Body of pancreas (tissue), 4 donors: ENCODE measurements at places on chromosomes 6 and 20. TPM values are rescaled to one million over a fixed set of nuclear protein-coding genes. Genes with fewer than 3 reads are reported as not detected.

Gene FAM8A1
- total RNA-seq: 15.5 TPM

GRCh38 chr6:82022614-82023129 is 224.9 kb downstream of the IBTK start:
- no peak for DNase-seq
- no peaks in the 10 kb centered on the region for H3K27me3 ChIP-seq
- H3K4me3 ChIP-seq: no peak overlapping the region
- H3K27ac ChIP-seq: no peak overlapping the region

Gene OR2H1
- not detected for total RNA-seq

GRCh38 chr6:127513425-127513824 is 5.7 kb downstream of the MTCL3 start:
- peaks cover 27% of the 10 kb centered on the region for H3K4me1 ChIP-seq
- no peak for DNase-seq

DNA sequence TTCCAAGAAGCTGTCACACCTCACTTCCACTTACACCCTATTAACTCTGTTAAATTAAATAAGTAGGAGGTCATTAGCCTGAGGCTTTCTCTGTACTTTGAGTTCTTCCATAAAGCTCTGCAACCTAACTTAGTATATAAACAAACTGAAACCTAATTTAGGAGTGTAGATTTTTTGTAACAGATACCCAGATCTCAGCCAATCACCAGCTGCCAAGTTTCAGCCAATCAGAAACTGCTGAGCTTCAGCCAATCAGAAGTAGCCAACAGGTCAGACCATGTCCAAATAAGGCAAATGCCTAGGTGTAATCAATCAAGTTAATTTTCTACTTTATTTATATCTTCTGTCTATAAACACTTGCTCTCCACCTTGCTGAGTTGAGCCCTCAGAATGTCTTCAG is 142.7 kb upstream of the SULF2 start:
- H3K27me3 ChIP-seq: peaks cover 8% of the 10 kb centered on the region
- no peaks in the 10 kb centered on the region for H3K4me1 ChIP-seq
- H3K4me3 ChIP-seq: no peak overlapping the region
- no peak overlapping the region for H3K27ac ChIP-seq
- no peaks in the 10 kb centered on the region for H3K36me3 ChIP-seq

Gene CDH22
- total RNA-seq: 1.3 TPM

- no peak for DNase-seq
- H3K27me3 ChIP-seq: no peaks in the 10 kb centered on the region
- no peak overlapping the region for H3K4me3 ChIP-seq
These were observed 151.6 kb downstream of the SASH1 start for GRCh38 chr6:148494226-148494625.

DNA sequence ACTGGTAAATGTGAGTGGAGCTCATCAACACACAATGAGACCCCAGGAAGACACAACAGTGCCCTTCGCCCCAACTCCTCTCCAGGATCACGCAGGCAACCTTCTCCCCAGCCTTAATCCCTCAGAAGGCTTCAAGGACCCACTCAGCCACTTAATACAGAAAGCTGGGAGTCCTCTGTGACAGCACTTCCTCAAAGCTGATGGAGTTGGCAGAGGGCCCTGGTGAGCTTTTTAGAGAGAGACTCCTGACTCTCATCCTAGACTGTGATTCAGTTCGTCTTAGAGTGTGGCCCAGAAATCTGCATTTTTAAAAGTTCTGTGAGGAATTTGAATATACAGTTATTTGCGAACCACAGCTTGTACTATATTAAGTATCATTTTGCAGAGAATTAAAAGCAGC is 187.7 kb downstream of the UST start:
- no peaks in the 10 kb centered on the region for H3K36me3 ChIP-seq
- DNase-seq: peak; percentile 30
- no peak overlapping the region for H3K27ac ChIP-seq
- H3K27me3 ChIP-seq: no peaks in the 10 kb centered on the region

Gene BPIFB4
- not detected for total RNA-seq

GRCh38 chr6:146871611-146872425 is 273.0 kb downstream of the ADGB start:
- H3K27me3 ChIP-seq: no peaks in the 10 kb centered on the region
- no peak overlapping the region for H3K4me3 ChIP-seq
- H3K4me1 ChIP-seq: peaks cover 20% of the 10 kb centered on the region

DNA sequence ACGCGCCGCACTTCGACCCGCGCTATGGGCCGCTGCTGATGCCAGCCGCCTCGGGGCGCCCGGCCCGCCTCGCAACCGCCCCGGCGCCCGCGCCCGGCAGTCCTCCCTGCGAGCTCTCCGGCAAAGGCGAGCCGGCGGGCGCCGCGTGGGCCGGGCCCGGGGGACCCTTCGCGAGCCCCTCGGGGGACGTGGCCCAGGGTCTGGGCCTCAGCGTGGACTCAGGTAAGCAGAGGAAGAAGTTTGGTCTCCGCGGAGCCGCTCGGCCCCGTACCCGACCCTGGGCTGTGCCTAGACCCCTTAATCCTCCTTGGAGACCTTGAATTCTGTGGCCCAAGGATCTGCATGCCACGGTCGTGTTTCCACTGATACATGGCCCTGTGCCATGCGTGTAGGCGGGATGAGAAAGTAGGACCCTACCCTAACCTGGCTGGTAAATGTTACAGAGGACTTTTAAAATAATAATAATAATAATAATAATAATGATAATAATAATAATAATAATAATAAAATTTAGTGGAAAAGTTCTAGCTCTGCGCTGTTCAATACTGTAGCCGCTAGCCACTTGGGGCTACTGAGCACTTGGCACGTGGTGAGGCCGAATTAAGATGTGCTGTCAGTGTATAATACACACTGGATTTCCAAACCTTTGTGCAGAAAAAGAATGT is 5.6 kb downstream of the VGLL2 start:
- H3K27ac ChIP-seq: no peak overlapping the region
- H3K36me3 ChIP-seq: no peaks in the 10 kb centered on the region
- DNase-seq: no peak
- H3K4me1 ChIP-seq: peaks cover 19% of the 10 kb centered on the region

Gene SPATA2
- 3.9 TPM for total RNA-seq

- no peak overlapping the region for H3K4me3 ChIP-seq
- no peaks in the 10 kb centered on the region for H3K27me3 ChIP-seq
- H3K36me3 ChIP-seq: no peaks in the 10 kb centered on the region
These were observed 2.9 kb downstream of the C6orf141 start for GRCh38 chr6:49553384-49553783.

GRCh38 chr20:46811224-46812084 is 83.2 kb upstream of the EYA2 start:
- no peak for DNase-seq
- H3K4me1 ChIP-seq: no peaks in the 10 kb centered on the region
- peaks cover 4% of the 10 kb centered on the region for H3K27me3 ChIP-seq

Gene VSX1
- total RNA-seq: 0.66 TPM

- H3K27ac ChIP-seq: no peak overlapping the region
- no peak overlapping the region for H3K4me3 ChIP-seq
- H3K4me1 ChIP-seq: no peaks in the 10 kb centered on the region
- no peaks in the 10 kb centered on the region for H3K27me3 ChIP-seq
These were observed 400.3 kb downstream of the TFAP2A start for GRCh38 chr6:10014557-10014956.

GRCh38 chr20:18527836-18528235 is 20.1 kb downstream of the SEC23B start:
- H3K36me3 ChIP-seq: peaks cover 62% of the 10 kb centered on the region
- no peak for DNase-seq
- no peaks in the 10 kb centered on the region for H3K27me3 ChIP-seq
- no peak overlapping the region for H3K27ac ChIP-seq

GRCh38 chr6:43890197-43891062 is 120.4 kb downstream of the VEGFA start:
- H3K36me3 ChIP-seq: no peaks in the 10 kb centered on the region
- no peaks in the 10 kb centered on the region for H3K27me3 ChIP-seq
- no peak overlapping the region for H3K27ac ChIP-seq
- peaks cover 15% of the 10 kb centered on the region for H3K4me1 ChIP-seq
- H3K4me3 ChIP-seq: no peak overlapping the region

Gene EPHA7
- 0.33 TPM for total RNA-seq

GRCh38 chr6:3013486-3013885 is 13.8 kb downstream of the NQO2 start:
- no peaks in the 10 kb centered on the region for H3K4me1 ChIP-seq
- H3K27ac ChIP-seq: no peak overlapping the region
- DNase-seq: no peak

Gene CAGE1
- total RNA-seq: 0.26 TPM

DNA sequence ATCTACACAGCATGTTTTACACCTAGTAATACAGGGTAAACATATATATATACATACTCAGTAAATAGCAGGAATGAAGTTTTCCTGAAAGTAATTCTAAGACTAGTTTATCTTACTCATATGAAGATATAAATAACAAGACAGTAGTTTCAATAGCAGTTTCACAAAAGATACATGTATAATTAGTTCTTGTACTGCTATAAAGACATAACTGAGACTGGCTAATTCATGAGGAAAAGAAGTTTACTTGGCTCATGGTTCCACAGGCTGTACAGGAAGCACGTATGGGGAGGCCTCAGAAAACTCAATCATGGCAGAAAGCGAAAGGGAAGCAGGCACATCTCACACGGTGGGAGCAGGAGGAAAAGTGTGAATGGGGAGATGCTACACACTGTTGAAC is 16.9 kb downstream of the RARS2 start:
- no peak overlapping the region for H3K27ac ChIP-seq
- H3K36me3 ChIP-seq: no peaks in the 10 kb centered on the region
- no peaks in the 10 kb centered on the region for H3K27me3 ChIP-seq
- H3K4me1 ChIP-seq: peaks cover 6% of the 10 kb centered on the region
- no peak for DNase-seq
- no peak overlapping the region for H3K4me3 ChIP-seq

DNA sequence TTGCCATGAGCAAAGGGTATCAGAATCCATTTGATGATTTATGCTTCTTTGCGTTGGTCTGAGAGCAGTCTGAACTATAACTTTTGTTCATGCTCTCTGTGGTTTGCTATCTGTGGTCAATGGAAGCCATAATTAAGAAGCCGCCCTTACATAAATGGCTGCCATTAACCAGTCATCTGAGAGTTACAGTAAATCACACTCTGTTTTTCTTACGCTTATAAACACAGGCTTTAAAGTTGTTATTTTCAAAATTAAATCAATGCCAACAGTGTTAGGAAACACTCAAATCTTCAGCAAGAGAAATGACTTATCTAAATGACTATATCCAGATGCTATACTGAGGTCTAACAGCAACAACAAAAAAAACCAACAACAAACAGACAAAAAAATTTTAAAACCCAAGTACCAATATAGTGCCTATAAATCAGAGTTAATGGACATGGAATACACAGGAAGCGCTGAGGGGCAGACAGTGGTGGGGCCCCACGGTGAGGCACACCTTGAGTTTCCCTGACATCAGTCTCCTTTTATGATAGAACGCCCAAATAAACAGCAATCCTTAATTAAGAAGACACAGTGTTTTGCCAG is 108.0 kb upstream of the C6orf118 start:
- H3K4me1 ChIP-seq: no peaks in the 10 kb centered on the region
- no peak for DNase-seq
- no peak overlapping the region for H3K27ac ChIP-seq
- H3K27me3 ChIP-seq: no peaks in the 10 kb centered on the region
- no peaks in the 10 kb centered on the region for H3K36me3 ChIP-seq

- H3K36me3 ChIP-seq: no peaks in the 10 kb centered on the region
- no peaks in the 10 kb centered on the region for H3K27me3 ChIP-seq
- no peak for DNase-seq
- H3K27ac ChIP-seq: no peak overlapping the region
- H3K4me1 ChIP-seq: no peaks in the 10 kb centered on the region
These were observed 45.8 kb upstream of the VSTM2L start for GRCh38 chr20:37856932-37857660.

DNA sequence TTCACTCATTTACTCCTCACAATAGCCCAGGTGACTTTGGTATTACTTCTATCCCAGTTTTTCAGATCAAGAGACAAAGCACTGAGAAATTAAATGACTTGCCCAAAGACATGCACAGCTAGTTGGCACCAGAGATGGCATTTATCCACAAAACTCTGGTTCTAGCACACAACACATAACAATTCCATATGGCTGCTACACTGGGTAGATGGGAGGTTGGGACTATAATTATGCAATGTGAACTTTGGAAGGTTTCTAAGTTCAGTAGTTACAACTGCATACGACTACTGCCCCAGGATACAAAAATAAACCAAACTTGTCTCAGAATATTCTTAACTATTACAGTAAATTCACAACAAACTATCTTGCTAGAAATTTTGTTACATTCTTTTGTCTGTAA is 54.2 kb upstream of the MLIP start:
- H3K4me3 ChIP-seq: no peak overlapping the region
- DNase-seq: no peak
- no peaks in the 10 kb centered on the region for H3K4me1 ChIP-seq
- H3K27ac ChIP-seq: no peak overlapping the region
- no peaks in the 10 kb centered on the region for H3K36me3 ChIP-seq

Gene CTCFL
- not detected for total RNA-seq

GRCh38 chr6:63813566-63814120 is 178.0 kb downstream of the PHF3 start:
- no peak for DNase-seq
- H3K4me1 ChIP-seq: no peaks in the 10 kb centered on the region
- no peak overlapping the region for H3K4me3 ChIP-seq

DNA sequence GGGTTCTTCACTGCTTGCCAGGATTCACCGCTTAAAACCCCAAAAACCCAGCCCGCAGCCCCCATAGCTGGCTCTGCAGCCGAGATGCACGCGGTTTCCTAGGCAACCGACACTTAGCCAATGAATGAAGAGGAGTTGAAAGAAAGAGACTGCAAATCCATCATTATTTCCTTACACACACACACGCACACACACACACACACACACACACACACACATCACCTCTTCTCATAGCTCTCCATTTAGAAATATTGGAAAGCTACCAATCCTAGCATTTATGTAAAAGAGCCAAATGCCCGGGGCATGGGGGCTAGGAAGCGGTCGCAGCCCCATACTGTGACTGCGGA is 3.4 kb upstream of the TUBB2B start:
- H3K4me3 ChIP-seq: peak overlapping the region; percentile 52
- no peaks in the 10 kb centered on the region for H3K36me3 ChIP-seq
- H3K27me3 ChIP-seq: peaks cover 12% of the 10 kb centered on the region
- H3K4me1 ChIP-seq: peaks cover 55% of the 10 kb centered on the region
- DNase-seq: no peak
- H3K27ac ChIP-seq: peak overlapping the region; percentile 88

Gene CLPSL2
- not detected for total RNA-seq

DNA sequence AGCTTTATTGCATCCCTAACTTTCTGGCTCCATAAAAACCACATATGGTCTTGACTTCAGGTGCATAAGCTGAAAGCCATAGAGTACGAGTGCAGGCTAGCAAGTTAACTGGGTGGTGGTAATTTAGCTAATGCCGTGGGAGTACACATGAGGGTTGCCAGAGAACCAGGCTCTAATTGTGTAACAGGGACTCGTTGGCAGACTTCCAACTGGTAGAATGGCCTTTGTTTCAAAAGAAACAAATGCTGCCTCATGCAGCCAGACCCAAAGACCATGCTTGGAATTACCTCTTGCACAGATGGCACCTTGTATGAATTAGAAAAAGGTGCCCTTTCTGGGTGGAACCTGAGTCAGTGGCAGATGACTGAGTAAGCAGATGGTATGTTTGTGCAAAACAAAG is 73.2 kb downstream of the LY86 start:
- no peaks in the 10 kb centered on the region for H3K4me1 ChIP-seq
- no peaks in the 10 kb centered on the region for H3K36me3 ChIP-seq
- H3K27me3 ChIP-seq: no peaks in the 10 kb centered on the region
- no peak overlapping the region for H3K27ac ChIP-seq
